ENCODE measurements at places on chromosomes 16 and 17. TPM values are rescaled to one million over a fixed set of nuclear protein-coding genes. Genes with fewer than 3 reads are reported as not detected.

GRCh38 chr16:67173808-67174705, 3.7 kb downstream of the NOL3 start:
- no peaks in the 10 kb centered on the region for H3K36me3 ChIP-seq
- peak; percentile 90 for DNase-seq
- no peaks in the 10 kb centered on the region for H3K27me3 ChIP-seq
- peak overlapping the region; percentile 46 for H3K4me3 ChIP-seq
- peak overlapping the region; percentile 88 for H3K27ac ChIP-seq
- H3K4me1 ChIP-seq, result peaks cover 50% of the 10 kb centered on the region

- H3K27ac ChIP-seq, result no peak overlapping the region
- H3K36me3 ChIP-seq, result no peaks in the 10 kb centered on the region
- H3K27me3 ChIP-seq, result no peaks in the 10 kb centered on the region
- H3K4me3 ChIP-seq, result no peak overlapping the region
Observed at GRCh38 chr16:22397464-22397863, 23.0 kb upstream of the CDR2 start.

DNA sequence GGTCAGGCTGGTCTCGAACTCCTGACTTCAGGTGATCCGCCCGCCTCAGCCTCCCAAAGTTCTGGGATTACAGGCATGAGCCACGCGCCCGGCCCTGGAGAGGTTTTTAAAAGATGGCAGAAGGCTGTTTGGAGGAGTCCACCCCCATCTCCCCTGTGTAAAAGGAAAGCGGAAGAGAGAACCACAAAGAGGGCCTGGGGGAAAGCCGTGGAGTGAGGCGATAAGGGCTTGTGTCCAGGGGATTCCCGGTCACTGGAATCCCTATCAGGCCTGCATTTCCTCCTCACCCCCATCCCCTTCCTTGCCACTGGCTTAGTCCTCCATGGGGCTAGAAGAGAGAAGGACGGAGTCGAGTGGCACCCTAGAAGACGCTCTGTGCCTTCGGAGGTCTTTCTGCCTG, at the start of gene GP1BA:
Gene GP1BA (plus strand): TSS at position 315 of the 400 bp plus-strand sequence. CDS start 328 bp downstream, outside the sequence.
- no peak within 1 kb of the TSS for H3K27ac ChIP-seq
- H3K4me1 ChIP-seq, result no peaks in the 10 kb centered on the region
- H3K4me3 ChIP-seq, result no peak within 1 kb of the TSS
- no peak for DNase-seq

GRCh38 chr16:84279881-84280280, 14.8 kb upstream of the WFDC1 start:
- H3K27ac ChIP-seq, result no peak overlapping the region
- DNase-seq, result no peak
- no peak overlapping the region for H3K4me3 ChIP-seq
- no peaks in the 10 kb centered on the region for H3K27me3 ChIP-seq

DNA sequence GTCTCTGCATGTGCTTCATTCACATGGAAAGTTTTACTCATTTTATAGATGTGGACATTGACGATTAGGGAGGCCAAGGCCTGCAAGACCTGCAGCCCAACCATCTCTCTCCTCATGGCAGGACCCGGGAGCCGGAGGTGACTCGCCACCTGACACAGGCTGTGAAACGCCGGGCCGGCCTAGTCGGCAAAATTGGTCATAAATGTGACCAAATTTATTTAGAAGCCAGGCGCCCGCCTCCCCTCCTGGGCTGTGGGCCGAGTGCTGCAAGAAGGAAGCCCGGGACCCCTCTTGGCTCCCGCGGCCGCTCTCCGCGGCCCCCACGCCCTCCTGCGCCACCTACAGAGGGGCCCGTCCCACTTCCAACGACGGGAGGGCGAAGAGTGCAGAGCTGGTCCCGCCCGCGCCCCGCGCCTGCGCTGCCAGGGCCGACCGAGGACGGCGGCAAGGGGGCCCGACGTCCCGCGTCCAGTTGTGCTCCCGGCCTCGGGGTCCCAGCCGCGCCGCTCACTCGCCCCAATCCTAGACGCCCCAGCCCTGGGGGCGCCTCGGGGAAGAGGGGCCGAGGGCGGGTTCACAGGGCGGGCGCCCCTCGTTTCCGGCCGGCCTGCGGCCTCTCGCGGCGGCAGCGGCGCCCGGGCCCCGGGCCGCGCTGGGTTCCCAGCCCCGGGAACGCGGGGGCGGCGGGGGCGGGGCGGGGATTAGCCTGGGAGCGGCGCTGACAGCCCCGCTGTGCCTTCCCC, 47.5 kb downstream of the WNT3 start:
- no peak overlapping the region for H3K27ac ChIP-seq
- no peaks in the 10 kb centered on the region for H3K36me3 ChIP-seq
- H3K27me3 ChIP-seq, result no peaks in the 10 kb centered on the region

DNA sequence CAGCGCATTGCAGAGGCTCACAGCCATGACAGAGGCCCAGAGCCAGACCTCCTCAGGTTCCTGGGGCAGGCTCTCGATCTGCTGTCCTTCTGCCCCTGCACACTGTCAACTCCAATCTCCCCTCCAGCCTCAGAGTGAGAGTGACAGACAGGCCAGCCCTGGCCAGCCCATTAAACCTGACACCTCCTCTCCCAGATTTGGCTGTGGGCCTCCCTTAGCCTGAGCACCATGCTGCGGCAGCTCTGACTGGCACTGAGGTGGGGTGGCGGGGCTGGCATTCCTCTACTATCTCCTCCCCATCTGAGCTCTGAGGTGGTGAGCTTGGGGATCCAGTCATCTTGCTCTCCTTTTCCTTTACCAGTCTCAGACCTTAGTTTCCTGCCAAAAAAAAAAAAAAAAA, 15.5 kb upstream of the C1QL1 start:
- no peaks in the 10 kb centered on the region for H3K36me3 ChIP-seq
- H3K4me1 ChIP-seq, result peaks cover 3% of the 10 kb centered on the region
- no peak overlapping the region for H3K4me3 ChIP-seq
- H3K27me3 ChIP-seq, result no peaks in the 10 kb centered on the region

Gene GLIS2
- 17.9 TPM for total RNA-seq

Gene ZDHHC1
- 12.4 TPM for total RNA-seq

Gene TBC1D3E
- total RNA-seq, result not detected

Gene ANKRD40CL
- total RNA-seq, result not detected

Gene CIBAR2
- 1.2 TPM for total RNA-seq

Gene CDC6
- 3.0 TPM for total RNA-seq

Gene CSH2
- 0.61 TPM for total RNA-seq

Gene EPX
- not detected for total RNA-seq

Data from adrenal gland (tissue), 19 donors.